Stimulated activated CD4-positive, alpha-beta T cell treated with anti-CD3 and anti-CD28 coated beads, Interleukin-2, amount 100 ng/mL, for 24 hours (primary cell): ENCODE measurements at places on chromosomes 2 and 18.

GRCh38 chr2:137957033-137957432 is 7.2 kb upstream of the HNMT start:
- DNase-seq, result no peak

- no peak for DNase-seq
These were observed 23.5 kb downstream of the SLC4A1AP start for GRCh38 chr2:27687232-27687631.

DNA sequence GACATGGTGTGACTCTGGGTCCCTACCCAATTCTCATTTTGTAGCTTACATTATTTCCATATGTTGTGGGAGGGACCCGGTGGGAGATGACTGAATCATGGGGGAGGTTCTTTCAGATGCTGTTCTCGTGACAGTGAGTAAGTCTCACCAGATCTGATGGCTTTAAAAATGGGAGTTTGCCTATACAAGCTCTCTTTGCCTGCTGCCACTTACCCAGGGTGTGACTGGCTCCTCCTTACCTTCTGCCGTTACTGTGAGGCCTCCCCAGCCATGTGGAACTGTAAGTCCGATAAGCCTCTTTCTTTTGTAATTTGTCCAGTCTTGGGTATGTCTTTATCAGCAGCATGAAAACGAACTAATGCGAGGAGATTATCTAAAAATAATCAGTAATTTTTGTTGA is 1683.2 kb upstream of the SLC39A10 start:
- no peak for DNase-seq

- no peak for DNase-seq
These were observed 63.4 kb downstream of the MYO5B start for GRCh38 chr18:50131591-50131990.

DNA sequence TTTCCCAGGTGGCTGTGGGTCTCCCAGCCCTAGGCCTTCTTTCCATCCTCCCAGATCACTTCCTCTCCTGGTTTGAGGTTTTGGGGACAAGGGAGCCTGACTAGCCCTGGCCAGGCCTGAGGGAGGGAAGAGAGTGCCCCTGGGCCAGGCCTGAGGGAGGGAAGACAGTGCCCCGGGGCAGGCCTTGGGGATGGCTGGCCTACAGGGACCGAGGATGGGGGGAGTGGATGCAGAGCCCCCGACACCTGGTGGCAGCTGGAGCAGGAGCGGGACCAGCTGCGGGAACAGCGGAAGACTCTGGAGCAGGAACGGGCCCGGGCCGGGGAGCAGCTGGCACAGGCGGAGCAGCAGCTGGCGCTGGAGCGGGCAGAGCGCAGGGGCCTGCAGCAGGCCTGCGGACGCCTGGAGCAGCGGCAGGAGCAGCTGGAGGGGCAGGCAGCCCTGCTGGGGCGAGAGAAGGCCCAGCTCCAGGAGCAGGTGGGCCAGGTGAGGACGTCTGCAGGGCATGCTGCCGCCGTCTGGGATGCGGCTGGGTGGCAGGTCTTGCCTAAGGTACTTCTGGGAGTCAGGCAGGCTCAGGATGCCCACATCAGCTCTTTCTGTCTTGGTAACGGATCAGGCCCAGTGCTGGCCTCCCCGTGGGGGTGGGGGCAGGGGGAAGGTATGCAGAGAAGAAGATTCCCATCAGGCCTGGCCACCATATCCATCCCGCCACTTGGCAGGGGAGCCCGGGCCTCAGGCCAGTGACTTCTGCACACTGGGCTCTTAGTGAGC is 29.2 kb downstream of the CROCC2 start:
- DNase-seq, result no peak

- no peak for DNase-seq
These were observed 285.4 kb downstream of the NRXN1 start for GRCh38 chr2:50746526-50746925.

- no peak for DNase-seq
These were observed 613 bp downstream of the COL5A2 start for GRCh38 chr2:189178726-189179569.

- DNase-seq, result no peak
These were observed 656 bp downstream of the UNC80 start for GRCh38 chr2:209772290-209772685.

DNA sequence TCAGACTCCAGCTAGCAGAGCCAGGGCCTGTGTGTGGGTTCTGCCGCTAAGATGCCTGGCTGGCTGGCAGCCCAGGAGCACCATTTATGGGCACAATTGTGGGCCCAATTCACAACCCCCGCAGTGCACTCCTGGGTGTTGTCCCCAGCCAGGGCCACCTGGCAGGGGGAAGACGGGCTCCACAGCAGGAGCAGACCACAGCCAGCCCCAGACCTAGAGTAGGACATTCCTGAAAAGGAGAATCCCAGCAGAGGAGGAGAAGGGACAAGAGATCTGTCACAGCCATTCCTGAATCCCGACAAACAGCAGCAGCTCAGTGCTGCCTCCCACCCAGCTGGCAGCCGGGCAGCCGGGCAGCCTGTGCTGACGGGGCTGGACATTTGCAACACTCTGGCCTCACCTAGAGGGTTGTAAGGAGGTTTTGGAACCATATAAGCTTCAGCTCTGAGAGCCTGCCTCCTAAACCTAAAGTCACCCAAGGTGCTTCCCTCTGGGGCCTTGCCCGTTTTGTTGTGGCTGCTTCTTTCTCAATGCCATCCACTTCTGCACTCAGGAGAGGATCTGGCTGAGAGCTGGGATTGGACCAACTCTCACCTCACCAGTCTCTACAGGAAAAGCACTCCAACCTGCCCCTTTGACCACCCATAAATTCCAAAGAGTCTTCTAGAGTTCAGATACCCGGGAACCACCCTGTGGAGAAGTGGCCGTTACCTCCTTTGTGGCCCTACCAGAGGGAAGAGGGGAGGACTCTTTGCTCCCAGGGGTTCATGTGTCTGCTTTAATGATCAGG is 4.1 kb upstream of the TMEM177 start:
- DNase-seq, result no peak

- no peak for DNase-seq
These were observed 127.7 kb downstream of the DYSF start for GRCh38 chr2:71581026-71581425.

DNA sequence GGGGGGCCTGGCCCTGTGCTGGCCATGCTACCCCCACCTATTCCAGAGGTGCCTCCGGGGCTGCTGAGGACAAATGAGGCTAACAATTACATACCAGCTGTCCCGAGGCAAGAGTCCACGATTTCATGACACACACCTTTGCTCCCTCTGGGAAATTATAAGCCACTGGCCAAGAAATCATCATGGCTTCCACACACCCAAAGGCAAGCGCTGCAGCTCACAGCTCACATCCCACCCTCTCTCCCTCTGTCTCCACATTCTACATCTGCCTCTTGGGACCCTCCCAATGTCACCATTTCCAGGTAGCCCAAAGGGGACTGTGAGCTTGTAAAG is 134.4 kb downstream of the HDAC4 start:
- no peak for DNase-seq

DNA sequence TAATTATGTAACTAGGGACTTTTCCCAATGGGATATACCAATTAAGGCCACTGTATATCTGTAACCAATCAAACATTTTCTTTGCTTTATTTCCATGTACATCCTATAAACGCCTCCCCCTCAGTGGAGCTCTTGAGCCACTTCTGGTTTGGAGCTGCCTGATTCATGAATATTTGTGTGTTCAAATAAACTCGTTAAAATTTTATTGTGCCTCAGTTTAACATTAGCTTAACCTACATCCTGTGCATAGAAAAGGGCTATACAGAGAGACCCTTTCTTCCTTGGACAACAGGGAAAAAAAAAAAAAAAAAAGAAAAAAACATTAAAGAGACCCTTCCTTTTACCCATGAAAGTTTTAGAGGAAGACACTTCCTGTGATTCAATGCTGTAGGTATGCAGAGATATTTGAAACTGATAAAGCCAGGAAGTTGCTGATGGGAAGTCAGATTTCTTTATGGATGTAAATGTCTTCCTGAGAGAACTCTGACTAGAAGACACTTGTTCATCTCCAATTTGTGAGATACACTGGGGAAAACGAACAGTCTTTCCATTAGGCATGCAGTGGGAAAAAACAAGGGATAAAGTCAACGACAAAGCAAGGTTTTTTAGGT is 614.6 kb upstream of the SOX11 start:
- DNase-seq, result no peak

DNA sequence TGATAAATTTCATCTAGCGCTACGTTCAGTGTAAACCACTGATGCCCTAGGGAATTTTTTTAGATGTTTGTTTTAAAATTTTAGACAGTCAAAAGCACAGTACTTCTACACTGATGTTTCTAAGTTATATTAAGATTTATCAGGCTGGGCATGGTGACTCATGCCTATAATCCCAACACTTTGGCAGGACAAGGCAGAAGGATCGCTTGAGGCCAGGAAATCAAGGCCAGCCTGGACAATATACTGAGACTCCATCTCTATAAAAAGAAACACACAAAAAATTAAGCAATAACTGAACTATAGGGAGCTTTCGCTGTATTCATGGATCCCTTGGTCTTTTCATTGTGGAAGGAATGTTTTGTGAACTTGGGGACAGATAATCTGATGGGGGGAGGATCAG is 50.6 kb upstream of the MAPRE2 start:
- DNase-seq, result no peak

DNA sequence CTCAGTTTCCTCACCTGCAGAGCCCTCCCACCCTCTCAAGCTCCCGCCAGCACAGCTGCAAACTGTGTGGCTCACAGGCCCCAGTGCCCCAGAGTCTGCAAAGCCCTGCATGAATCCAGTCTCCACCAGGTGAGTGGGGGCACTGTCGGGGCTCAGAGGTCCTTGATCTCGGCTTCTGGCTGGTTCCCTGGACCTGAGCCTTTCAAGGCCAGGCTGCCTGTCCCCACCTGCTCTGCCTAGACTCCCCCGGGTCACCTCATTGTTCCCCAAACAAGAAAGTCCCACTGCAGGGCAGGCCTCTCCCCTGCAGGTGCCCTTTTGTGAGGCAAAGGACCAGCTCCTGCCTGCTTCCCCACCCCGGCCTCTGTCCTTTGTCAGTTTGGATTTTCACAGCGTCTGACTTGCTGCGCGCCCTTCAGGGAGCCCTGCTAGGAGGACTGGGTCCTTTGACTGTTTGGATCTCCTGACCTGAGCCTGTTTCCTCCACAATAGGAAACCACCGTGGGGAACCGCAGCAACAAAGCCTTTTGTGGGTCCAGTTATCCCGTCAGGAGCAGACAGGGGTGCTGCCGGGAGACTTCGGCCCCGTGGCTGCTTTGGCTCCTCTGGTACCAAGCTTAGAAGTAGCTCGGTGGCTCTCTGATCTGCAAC is 200.5 kb upstream of the HDAC4 start:
- DNase-seq, result no peak

DNA sequence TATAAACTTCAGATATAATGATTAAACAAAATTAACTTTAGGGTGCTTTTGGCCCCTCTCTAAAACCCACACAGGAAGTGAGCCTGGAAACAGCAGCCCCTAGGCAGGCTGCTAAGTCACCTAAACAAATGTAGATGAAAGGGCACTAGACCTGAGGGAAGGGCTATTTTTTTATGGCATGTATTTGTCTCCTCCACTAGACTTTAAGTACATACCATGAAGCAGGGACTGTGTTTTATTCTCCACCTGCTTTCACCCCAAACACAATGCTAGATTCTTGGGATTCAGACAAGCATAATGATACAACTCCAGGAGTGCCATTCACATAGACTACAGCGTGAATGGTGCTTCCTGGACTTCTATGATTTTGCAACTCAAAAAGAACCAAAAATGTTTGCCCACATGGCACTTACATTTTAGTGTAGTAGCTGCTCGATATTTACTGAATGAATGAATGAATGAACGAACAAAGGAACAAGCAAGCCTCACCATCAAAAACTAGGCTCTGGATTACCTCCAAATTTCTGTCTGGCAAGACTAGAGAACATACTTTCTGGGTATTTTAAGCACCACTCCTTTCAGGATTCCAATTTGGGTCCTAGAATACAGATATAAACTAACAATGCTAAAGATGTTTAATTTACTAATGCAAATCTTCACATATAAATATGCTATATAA is 10.1 kb downstream of the ATAD2B start:
- no peak for DNase-seq

DNA sequence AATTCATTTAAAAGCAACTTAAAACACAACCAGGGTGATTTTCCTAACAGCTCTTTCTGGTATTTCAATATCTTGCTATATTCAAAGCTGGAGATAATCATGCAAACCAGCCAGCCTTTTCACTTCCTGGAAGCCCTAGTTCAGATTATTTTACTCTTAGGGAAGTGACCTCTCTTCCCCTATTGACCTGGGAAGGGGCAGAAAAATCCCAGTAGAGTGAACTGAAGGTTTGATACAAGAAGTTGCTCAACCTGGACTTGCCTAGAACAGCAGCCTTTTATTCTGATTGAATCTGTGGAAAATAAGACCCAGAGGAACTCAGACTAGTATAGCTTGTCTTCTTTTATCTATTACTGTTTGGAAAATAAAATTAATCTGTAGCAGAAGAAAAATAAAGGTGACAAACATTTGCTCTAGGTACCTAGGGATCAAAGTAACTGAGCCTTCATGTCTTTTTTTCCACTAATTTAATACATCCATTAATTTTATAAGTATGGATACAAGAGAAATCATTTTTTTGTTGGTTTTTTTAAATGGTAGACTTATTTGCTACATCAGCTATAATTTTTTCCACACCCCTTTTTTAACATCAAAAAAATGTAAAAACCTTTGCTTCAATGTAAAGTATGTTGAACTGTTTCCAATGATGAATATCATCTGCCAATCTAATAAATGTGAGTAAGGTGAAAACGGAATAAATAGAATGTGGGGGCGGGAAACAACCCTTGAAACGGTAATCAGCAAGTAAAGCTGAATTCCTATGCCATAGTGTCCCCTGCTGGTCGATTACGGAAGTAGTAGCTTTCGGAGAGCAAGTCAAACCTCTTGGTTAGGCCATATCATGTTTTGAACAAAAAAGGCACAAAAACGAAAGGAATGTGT is 629.9 kb downstream of the NRXN1 start:
- peak; percentile 19 for DNase-seq

- no peak for DNase-seq
These were observed 72.8 kb upstream of the TGFA start for GRCh38 chr2:70626254-70626990.

- DNase-seq, result no peak
These were observed 1331.8 kb upstream of the ZEB2 start for GRCh38 chr2:145851730-145852129.

- DNase-seq, result no peak
These were observed 208.0 kb downstream of the C1D start for GRCh38 chr2:67854798-67855197.
